ENCODE measurements at places on chromosomes 6 and 20.
A peak's percentile ranks its signal among the peaks of the same experiment; 100 is the strongest.

DNA sequence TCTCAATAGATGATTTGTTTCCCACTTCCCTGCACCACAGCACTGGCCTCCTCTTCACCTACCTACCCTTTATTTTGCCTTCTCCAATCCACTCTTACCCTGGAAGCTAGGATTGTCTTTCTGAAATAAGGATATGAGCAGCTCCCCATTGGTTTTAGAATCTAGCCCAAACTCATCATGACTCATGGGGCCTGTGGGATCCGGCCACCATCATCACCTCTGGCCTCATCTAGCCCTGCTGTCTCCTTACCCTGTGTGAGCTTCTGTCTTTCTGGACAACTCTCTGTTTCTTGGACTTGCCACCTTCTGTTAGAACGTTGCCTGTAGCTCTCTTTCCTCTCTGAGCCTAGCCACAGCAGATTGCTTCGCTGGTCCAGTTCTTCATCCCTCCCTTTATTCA is 277.1 kb downstream of the PAX1 start:
- no peak for DNase-seq

DNA sequence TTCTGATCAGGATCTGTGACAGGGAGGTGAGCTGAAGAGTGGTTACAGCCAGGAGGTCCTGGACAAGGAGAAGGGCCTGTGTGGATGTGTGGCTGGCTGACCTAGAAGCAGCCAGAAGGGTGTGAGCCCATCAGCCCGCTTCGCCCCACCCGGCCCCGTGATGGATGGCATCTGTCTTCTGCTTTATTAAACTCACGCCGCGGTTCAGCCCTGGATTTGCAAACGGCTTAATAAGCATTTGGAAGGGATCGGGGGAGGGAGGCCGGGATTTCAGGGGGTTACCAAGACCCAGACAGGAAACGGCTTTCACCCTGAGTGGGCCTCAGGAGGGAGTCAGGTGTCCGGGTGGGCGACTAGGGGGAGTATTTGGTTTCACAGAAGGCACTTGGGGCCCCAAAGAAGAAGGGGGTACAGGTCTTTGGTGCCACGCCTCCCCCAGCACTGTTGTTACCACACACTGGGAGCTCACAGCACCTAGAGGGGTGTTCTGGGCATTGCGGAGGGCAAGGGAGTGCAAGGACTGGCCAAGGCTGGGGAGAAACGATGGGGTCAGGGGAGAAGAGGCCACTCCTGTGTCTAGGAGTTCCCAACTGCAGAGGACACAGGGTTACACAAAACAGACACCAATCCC is 53.8 kb upstream of the FOXP4 start:
- DNase-seq = no peak

DNA sequence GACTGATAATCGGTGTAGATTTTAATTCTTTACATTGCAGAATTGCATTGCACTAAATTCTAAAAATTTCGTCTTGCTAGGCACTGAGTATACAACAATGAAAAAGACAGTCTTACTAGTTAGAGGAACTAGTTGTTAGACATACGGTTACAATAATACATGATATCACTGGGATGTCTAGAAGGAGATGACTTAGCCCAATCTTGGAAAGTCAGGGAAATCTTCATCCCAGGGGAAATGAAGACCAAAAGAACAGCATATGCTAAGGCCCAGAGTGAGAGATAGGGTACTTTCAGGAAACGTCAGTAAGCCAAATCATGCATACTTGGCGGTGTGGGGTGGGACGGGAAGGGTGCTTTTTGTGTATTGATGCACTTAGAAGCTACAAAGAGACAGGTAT is 901 bp downstream of the CEP57L1 start:
- no peak for DNase-seq

DNA sequence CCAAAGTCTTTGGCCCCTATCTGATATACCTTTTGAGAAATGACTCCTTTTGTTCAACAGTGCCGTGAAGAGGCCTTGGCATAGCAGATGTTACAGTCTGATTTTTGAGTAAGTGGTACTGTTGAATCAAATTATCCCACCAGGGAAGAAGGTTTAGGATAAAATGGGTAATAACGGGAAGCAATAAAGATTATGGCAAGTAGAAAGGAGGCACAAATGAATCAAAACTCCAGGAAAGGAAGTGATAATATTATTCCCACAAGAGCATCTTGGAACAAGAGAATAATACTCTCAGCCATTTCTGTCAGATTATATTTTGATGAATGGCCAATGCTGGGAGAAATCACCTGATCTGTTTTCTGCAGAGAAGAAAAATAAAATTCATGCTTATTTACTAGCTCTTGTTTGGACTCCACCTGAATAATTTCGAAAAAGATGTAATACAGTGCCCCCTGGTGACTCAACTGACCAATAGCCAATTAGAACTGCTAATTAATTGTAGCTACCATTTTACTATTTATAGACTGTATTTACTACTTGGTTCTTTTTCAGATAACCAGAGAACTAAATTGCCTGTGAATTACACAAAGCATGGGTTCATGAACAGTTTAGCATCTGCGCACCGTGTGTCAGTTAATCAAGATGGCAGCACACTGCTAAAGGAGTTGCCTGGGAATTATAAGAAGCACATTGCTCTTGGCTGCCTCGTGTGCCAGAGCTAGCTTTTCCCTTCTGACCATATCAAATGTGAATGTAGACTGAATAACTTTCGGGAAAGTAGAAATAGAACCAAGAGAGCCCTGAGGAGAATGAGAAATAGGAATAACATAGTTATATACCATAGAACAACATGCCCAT is 78.5 kb upstream of the TRDN start:
- peak; percentile 11 for DNase-seq

DNA sequence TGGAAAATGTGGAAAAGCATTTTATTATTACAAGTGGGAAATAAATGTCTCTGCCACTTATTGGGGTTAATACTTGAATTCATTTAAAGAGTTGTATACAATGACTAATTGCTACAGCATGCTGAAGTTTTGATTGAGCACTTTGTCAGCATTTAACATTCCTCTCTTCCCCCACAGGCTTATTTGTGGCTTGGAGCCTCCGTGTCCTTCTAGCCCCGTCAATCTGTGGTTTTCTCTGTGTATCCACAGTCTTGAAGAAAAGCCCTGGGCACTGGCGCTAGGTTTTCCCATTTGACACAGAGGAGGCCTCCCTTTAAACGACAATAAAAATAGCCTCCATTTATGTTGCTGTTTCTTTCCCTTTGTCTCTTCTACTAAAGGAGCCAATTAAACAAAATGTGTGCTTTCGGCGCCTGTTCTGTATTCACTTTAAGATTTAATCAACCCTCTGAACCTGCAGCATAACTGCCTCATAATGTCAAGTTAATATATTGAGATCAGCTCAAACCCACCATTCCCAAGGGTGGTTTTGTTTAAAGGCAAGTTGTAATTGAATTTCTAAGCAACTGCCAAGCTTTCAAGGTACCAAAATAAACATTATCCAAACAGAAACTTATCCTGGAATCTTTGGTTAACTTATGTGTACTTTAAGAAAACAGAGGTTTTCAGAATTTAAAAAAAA is 326.6 kb upstream of the RNF24 start:
- no peak for DNase-seq

DNA sequence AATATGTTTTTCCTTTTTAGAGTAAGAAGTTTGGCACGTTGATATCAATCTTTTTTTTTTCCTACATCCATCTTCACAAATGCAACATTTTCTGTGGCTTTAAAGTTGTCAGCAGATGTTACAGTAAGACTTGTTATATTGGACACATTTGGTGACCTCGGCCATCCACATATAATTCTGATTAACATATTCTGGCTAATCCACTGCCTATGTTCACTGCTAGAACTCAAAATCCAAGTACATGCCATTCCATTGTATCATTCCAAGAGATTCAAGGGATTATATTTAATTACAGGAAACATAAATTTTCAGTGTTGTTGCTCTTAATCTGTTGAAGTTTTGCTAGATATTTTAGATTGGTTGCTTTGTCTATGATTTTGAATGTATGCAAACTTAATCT is 367.6 kb downstream of the TENT5A start:
- no peak for DNase-seq

GRCh38 chr6:30664994-30665767 is 7.6 kb downstream of the DHX16 start:
- DNase-seq = no peak

GRCh38 chr20:56428410-56428809 is 16.4 kb downstream of the CASS4 start:
- no peak for DNase-seq

DNA sequence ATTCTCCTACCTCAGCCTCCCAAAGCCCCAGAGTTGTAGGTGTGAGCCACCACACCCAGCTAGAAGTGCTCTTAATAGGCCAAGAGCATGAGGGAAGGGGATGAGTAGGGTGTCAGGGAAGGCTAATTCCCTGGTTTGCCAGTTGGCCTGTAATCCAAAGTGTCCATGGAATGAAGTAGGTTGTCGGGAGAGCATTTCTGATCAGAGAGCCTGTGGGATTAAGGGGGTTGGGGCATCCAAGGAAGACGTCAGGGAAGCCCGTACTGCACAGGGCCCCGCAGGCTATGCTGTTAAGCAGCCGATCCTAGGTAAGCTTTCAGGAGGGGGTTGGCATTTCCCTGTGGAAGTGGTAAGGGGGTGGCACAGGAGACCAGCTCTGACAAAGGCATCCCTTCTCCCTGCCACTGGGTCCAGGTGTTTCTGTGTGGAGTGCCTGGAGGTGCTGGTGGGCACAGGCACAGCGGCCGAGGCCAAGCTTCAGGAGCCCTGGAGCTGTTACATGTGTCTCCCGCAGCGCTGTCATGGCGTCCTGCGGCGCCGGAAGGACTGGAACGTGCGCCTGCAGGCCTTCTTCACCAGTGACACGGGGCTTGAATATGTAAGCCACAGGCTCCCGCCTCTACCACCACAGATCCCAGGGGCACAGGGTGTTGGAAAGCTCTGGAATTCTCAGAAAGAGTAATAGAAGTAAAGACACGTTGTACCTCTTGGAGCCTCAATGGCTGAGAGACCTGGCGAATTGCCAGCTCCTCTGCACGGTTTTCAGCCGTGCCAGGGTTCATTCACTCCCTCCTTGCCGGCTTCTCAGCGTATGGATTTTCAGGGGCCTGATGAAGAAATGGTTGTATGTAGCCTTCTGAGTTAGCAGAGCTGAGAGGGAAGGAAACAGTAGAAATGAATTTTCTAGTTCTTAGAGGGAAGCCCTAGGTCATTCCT is 21.4 kb upstream of the MAPRE1 start:
- DNase-seq = no peak

DNA sequence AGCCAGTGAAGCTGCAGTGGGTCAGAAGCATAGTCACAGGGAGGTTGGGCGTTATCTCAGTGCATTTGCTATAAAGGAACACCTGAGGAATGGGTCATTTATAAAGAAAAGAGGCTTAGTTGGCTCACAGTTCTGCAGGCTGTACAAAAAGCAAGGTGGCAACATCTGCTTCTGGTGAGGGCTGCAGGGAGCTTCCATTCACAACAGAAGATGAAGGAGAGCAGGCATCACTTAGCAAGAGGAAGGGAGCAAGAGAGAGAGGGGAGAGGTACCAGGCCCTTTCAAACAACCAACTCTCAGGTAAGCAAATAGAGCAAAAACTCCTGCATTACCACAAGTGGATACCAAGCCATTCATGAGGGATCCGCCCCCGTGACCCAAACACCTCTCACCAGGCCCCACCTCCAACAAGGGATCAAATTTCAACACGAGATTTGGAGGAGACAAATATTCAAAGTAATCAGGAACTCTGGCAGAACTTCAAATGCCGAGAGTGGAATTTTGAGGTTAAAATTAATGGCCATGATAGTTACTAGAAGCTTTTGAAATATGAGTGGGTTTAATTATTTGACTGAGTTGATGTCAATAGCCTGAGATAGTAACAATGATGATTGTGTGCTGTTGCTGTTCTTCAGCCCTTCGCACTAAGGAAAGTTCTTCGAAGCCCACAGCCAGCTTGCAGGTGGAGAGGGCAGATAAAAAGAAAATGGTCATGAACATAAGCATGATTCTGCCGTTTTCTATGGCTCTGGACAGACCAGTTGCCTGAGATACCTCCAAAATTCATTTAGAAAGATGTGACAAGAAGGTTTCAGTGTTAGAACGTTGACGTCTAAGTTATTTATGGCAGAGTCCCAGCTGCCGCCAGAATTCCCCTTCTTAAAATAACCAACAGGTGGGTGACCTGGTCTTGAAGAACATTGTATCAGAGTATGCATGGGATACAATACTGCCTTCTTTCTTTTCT is 55.3 kb upstream of the ADTRP start:
- no peak for DNase-seq

DNA sequence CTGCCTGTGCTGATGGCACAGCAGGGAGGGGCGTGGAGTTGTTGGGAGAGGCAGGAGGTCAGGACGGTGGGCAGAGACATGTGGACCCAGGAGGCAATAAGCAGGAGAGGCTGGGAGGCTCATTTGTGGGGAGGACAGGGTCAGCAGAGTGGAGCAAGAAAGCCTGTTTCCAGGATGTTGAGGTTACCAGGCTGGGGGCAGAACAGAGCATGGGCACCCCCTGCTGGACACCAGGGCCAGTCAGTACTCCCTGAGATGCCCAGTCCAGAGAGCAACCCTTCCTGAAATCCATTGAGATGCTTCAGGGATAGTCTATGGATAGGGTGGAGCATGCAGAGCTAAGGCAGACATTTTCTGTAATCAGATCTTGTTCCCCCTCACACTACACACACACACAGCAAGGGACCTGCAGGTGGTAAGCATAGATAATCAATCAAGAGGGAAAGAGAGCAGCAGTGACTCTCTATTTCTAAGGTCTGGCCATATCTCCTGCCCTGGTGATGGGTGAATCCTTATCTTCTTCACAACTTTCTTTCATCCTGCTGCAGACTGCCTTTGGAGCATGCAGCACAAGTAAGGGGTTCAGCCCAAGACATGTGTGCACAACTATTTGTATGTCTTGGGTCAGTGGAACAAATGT is 41.7 kb downstream of the MOCS1 start:
- DNase-seq = peak; percentile 72

DNA sequence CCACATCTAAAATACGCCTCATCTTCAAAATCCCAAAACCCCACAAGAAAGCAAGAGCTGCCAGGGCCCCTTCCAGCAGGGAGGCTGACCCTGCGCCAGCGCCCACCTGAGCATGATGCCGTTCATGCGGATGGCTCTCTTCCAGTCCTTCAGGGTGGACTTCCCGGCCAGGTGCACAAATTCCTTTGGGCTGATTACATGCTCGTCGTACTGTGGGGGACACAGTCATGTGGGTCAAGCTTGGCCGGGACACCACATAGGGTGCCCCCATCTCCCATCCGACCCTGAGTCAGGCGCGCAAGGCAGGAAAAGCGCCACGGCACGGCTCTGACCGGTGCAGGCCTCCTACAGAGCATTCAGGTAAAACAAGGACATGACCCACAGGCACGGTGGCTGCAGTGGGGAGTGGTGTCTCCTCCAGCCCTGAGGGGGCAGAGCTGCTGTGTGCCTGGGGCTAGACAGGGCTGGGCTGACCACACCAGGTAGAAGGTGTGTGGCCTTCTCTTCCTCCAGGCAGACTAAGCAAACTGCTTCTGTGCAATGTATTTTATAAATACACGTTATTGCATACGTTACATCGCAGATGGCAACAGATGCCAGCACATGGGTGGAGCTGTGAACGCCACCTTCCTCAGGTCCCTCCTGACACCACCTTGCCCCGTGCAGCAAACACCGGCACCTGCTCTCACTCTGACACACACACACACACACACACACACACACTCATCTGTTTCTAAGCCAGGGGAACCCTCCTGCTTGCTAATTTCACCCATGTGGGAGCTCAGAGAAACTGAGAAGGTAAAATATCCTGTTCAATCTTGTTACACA is 23.8 kb upstream of the HELZ2 start:
- DNase-seq = no peak

- DNase-seq = no peak
These were observed 44.4 kb downstream of the GOPC start for GRCh38 chr6:117557951-117558350.

GRCh38 chr6:53048431-53049195 is 16.6 kb upstream of the FBXO9 start:
- no peak for DNase-seq
